ENCODE measurements at places on chromosomes 7 and 10.

DNA sequence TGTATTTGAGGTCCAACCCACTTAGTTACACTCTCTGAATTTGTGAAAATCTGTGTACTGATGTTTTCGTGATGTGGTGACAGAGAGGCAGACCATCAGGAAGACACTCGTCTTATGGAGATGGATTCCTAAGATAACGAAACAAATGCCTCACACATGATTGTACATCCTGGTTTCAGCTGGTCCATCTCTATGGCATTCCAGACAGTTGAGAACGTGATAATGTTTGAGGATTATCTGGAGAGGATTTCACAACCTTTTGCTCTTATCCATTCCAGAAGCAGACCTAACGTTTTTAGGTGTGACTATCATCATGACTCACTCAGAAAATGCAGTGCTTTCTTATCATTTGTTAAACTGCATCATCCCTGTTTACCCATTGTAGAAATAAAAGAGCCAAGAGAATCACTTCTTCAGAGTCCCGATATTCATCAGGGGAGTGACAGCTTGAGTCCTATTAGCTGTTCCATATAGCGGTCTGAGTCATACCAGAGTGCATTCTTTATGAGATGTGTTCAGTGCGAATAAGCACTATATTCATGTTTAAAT, 74.5 kb downstream of the BMPER start:
- DNase-seq, result no peak

- DNase-seq, result no peak
Measured at GRCh38 chr7:87833130-87833529, 43.0 kb downstream of the SLC25A40 start.

DNA sequence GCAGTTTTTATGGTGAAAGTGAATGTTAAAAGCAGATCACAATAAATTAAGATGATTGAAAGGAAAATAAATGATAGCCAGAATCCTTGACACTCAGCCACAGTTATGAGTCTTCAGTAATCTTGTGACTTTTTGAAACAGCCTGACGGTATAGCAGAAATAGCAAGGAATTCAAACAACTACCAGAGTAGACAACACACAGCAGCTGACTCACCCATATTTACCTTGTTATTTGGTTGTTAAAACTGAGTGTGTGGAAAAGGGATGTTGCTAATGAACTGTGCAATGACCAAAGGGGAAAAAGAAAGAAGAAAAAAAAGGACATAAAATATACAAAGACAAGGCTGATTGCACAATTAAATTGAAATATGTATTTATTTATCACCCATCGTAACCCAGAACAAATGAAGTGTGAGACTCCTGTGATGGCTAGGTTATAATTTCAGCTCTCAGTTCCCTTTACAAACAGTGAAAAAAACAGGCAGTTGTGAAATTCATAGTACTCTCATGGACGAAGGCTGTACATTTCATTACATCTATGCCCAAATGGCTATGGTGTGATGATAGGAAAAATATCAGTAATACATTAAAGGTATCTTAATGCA, 1023.0 kb upstream of the SORCS1 start:
- DNase-seq, result no peak

- DNase-seq, result no peak
Measured at GRCh38 chr10:62582101-62582705, 208.0 kb downstream of the ZNF365 start.

GRCh38 chr7:12851841-12852240, 164.4 kb downstream of the ARL4A start:
- no peak for DNase-seq
